AG10803 (cell line): ENCODE measurements at places on chromosomes 3 and 15.

DNA sequence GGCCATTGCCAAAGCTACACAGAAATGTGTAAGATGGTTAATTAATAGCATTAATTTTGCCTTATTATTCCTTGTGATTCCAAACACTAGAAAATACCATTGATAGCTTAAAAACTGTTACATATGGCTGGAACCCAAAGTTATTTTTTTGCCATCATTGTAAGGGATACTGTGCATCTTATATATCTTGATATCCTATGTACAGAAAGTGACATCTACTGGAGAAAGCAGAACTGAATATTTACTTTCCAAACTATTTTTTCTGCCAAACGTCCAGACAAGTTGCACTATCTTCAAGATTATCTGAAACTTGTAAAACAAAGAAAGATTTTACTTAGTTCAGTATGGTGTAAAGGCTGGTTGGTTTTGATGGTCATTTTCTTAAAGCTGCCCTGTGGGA is 33.3 kb upstream of the MEIS2 start:
- DNase-seq = peak; percentile 50

- DNase-seq = no peak
Measured at GRCh38 chr3:114760679-114761078, 386.4 kb downstream of the ZBTB20 start.

GRCh38 chr15:88571153-88571851 is 24.8 kb upstream of the DET1 start:
- no peak for DNase-seq

DNA sequence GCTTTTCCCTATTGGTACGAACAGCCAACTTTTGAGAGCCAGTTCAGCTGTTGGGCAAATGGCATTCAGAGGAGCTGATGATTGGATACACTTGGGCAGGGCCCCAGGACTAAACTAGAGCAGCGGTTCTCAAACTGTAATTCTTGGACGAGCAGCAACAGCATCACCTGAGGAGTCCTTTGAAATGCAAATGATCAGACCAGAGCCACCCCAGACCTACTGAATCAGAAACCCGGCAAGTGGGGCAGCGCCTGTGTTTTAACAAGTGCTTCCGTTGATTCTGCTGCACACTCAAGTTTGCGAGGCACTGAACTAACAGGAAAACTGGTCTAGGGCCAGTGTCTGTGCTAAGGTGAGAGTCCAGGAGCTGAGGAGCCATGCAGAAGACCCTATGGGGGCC is 239.7 kb downstream of the UACA start:
- no peak for DNase-seq

GRCh38 chr15:93987068-93987467 is 244.3 kb upstream of the MCTP2 start:
- no peak for DNase-seq

GRCh38 chr3:121436074-121436473 is 109.7 kb downstream of the POLQ start:
- no peak for DNase-seq

DNA sequence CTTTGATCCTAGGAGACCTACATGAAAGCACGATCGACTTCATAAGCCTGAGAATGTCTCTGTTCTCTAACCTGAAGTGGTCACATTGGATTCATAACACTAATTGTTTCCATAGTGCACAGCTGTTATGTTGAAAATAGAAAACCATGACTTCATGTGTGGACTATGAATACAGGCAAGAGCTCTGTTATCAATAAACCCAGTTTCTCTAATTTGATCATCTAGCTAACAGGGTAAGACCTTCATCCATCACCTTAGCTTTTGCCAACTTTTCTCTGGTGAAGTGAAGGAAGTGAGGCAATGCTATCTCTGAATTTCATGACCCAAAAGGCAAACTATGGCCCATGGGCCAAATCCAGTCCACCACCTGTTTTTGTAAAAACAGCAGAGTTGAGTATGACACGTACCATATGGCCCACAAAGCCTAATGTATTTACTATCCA is 27.2 kb downstream of the ABI3BP start:
- DNase-seq = peak; percentile 70

- DNase-seq = no peak
Measured at GRCh38 chr3:101791778-101792177, 12.8 kb downstream of the NXPE3 start.

GRCh38 chr15:67784090-67784781 is 41.1 kb upstream of the SKOR1 start:
- DNase-seq = no peak
